ENCODE measurements at places on chromosomes 7 and 10.

DNA sequence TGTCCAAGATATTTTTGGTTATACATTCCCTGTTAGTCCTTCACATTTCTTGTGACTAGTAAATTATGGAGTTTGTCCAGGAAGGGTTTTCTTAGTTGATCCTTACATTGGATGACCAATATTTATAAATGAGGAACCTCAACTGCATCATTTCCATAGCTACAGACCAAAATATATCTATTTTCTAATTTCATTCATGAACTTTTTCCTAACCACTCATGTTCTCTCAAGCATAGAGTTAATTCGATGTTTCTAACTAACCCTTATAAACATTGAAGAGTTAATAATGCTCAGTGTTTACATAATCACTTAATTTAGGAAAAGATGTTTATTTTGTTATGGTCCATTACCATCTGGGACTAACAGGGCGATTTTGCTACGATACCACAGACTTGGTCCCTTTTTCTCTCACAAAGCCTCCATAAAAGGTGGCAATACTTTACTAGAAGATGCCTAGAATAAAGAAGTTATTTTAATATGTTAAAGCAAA lies 591.0 kb downstream of the MAGI2 start:
- no peak for DNase-seq

GRCh38 chr10:113284635-113285034 lies 268.2 kb upstream of the HABP2 start:
- no peak for DNase-seq

DNA sequence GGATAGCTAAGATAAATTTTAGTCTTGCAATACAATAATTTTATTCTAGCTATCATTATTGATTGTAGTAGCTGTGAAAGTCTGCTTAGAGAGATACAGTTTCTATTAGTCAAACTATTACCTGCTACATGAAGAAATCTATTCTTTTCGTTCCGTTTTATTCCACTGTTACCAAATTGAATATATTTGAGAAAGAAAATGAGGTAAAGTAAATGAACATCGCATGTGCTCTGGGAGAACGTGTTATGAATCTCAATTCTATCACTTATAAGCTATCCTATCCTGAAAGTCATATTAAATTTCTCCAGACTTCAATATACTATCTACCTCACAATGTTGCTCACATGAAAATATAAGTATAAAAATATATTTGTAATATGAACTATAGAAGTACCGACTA lies 21.3 kb downstream of the GRM3 start:
- no peak for DNase-seq

- no peak for DNase-seq
Measured at GRCh38 chr10:2414039-2414438, 653.3 kb upstream of the PFKP start.

DNA sequence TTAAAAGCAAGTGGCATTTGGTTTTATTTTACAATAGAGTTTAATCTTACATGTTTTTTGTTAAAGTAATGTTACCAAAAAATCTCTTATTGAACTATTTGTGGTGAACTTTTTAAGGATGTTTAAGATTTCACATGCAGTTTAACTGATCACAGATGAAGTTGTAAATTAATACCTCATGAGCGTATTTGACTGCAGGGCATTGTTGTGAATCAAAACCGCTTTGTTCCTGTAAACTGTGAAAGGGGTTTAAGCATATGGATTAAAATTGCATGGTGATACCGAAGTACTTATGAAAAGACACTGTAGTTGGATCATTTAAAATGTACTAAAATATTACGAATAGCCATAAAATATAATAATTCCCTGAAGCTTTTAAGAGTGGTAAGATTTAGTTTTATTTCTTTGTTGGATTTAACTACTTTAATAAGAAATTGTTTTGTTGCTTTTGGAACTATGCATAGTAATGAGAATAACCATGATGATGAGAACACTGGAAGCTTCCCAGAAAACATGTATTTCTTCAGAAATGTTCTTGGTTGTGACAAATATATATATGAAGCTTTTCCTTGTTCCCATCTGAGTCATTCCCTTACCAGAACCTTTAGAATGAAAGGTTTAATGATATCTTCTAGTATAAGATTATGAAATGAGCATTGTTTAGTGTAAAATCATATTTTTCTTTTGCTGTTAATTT lies 131.3 kb downstream of the ADK start:
- DNase-seq: no peak

- no peak for DNase-seq
Measured at GRCh38 chr7:1688542-1688941, 18.5 kb downstream of the ELFN1 start.
